ENCODE measurements at places on chromosomes 6 and 20.
A peak's percentile ranks its signal among the peaks of the same experiment; 100 is the strongest.

DNA sequence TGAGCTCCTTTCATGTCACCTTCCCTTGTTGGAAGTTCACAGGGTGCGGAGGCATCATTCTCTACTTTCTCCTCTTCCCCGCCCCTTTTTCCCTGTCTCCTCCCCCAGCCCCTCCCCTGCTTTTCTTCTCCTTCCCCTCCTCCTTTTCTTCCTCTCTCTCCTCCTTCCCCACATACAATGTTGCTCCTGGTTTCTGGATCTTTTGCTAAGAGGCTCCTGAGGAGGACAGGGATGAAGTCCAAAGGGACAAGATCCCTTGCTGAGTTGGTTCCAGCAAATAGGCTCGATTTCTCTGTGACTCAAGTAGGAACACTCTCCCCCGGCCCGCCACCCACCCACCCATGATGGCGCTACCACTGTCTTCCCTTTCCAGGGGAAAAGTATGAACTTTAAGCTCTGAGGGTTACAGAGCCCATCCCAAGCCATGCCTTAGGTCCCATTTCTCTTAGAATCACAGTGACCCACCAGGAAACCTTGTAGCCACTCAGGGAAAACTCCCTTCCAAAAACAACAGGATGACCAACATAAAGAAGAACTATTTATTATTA is 852 bp upstream of the TFEB start:
- no peak for DNase-seq

GRCh38 chr6:149334682-149335160 is 17.2 kb downstream of the TAB2 start:
- DNase-seq = peak; percentile 82

DNA sequence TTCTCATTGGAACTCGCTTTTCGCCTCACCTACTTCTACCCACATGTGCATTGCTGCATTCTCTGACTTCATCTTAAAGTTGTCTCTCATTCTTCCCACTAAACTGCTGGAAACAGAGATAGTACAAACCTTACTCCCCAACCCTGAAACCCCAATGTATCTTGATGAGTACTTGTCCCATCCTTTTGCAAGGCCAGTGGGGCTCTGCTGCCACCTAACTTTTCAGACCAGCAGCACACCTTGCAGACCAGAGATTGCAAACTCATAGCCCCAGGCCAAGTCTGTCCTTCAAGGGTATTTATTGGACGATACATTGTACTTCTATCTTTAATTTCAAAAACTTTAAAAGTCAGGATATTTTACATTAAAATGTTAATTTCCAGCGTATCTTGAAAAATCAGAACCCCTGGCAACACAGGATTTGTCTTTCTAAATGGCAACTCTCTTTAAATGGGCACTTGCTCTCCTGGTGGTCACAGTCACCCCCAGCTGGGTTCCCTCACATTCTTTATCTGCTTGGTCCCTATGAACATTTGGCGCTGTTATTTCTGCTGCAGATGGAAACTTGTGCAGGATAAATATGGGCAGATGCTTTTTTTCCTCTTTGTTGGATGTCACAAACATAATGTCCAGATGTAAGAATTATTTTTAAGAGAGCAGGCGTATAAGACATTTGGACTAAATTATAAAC is 83.9 kb downstream of the SOD2 start:
- peak; percentile 15 for DNase-seq

- DNase-seq = no peak
These were observed 23.3 kb downstream of the NPEPL1 start for GRCh38 chr20:58715801-58716475.

- DNase-seq = no peak
These were observed 78.9 kb downstream of the ANKRD60 start for GRCh38 chr20:58149437-58150091.

DNA sequence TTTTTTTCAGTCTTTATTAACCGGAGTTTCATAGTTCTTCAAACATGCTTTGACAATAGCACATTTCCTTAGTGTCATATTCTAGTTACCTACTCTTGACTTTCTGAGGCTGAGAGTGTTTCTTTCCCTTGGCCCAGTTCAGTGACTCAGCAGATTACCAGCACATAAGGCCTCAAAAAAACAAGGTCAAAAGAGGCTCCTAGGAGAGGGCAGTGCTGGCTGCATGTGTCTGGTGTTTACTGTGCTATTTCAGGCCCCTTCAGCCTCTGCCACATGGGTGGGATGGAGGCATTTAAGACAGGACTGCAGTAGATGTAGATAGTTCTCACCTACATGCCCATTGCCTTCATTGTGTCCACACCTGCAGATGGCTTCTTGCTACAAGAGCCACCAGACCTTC is 198.2 kb upstream of the SSTR4 start:
- peak; percentile 34 for DNase-seq

DNA sequence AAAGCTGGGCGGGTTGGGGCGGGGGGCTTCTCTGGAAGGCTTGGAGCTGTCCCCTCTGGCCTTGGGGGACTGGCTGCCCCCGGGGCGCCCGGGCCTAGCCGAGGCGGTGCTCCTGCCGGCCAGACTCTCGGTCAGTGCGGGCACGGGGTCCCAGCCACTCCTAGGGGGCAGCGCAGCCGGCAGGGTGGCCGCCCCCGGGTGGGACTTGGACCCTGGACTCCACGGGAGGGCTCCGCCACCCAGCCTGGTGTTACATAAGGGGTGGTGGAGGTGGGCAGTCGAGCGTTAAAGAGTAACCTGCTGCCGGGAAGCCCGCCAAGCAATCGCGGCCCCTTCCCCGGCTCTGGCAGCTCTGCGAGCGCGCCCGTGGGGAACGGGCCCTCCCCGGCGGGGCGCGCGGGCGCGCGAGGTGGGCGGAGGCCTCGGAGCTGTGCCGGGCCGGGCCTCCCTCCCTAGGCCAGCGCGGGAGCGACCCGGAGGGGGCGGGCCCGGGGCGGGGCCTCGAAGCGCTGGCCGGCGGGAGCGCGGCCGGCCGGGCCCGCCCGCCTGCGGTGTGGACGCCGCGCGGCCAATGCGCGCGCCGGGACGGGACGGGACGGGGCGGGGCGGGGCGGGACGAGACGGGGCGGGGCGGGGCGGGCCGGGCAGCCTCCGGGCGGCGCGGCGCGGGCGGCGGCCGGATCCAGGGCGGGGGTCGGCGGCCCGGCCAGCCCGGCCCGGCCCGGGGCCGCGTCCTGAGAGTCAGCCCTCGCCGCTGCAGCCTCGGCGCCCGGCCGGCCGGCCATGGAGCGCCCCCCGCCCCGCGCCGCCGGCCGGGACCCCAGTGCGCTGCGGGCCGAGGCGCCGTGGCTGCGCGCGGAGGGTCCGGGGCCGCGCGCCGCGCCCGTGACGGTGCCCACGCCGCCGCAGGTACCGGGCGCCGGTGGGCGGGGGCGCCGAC is at the start of gene SLC2A4RG:
Gene SLC2A4RG (plus strand): TSS at position 647 of the 940 bp plus-strand sequence. CDS start 137 bp downstream, at position 784.
- DNase-seq = peak; percentile 72

- no peak for DNase-seq
These were observed 84.2 kb downstream of the THEMIS start for GRCh38 chr6:127816643-127817042.

- peak; percentile 50 for DNase-seq
These were observed at the start of gene GPR6 for GRCh38 chr6:109978174-109979032. GPR6 (plus strand) TSS chr6:109978311; CDS start chr6:109979113, 802 bp downstream.
